Skin of body (tissue), 3 donors: ENCODE measurements at places on chromosomes 1 and 21. TPM values are rescaled to one million over a fixed set of nuclear protein-coding genes. Genes with fewer than 3 reads are reported as not detected.

ITLN1 gene
- total RNA-seq: 0.49 TPM

SLC9A1 gene
- total RNA-seq: 5.8 TPM

LORICRIN gene
- total RNA-seq: 39.6 TPM

SETSIP gene
- not detected for total RNA-seq

SLC25A33 gene
- 4.5 TPM for total RNA-seq

ALG14 gene
- 1.8 TPM for total RNA-seq

TTLL10 gene
- 0.39 TPM for total RNA-seq

GSTM1 gene
- not detected for total RNA-seq

OPTC gene
- not detected for total RNA-seq

S100B gene
- 22.7 TPM for total RNA-seq

TOMM20 gene
- 77.9 TPM for total RNA-seq

SYPL2 gene
- total RNA-seq: 5.7 TPM

IRF6 gene
- total RNA-seq: 77.9 TPM

FCRL3 gene
- total RNA-seq: 0.10 TPM

FCER1G gene
- total RNA-seq: 12.4 TPM

RHOU gene
- total RNA-seq: 14.4 TPM

ZNF124 gene
- total RNA-seq: 54.8 TPM

KIF17 gene
- 2.5 TPM for total RNA-seq

ATAD3B gene
- 16.7 TPM for total RNA-seq

FBXO44 gene
- 9.3 TPM for total RNA-seq

KRTAP13-2 gene
- 2.9 TPM for total RNA-seq

CD84 gene
- 3.8 TPM for total RNA-seq

AVPR1B gene
- total RNA-seq: not detected

LCE3D gene
- 1.9 TPM for total RNA-seq

RALGPS2 gene
- total RNA-seq: 34.8 TPM

SYTL1 gene
- total RNA-seq: 22.7 TPM

BEND5 gene
- total RNA-seq: 12.5 TPM

MAP10 gene
- 2.4 TPM for total RNA-seq

CD34 gene
- total RNA-seq: 34.3 TPM

TRABD2B gene
- total RNA-seq: 1.5 TPM

A3GALT2 gene
- not detected for total RNA-seq

B3GALT5 gene
- 0.20 TPM for total RNA-seq
